ENCODE measurements at places on chromosomes 4 and X. TPM values are rescaled to one million over a fixed set of nuclear protein-coding genes. Genes with fewer than 3 reads are reported as not detected.

USP38 gene
- 8.7 TPM for total RNA-seq

CT55 gene
- total RNA-seq, result not detected

OTC gene
- not detected for total RNA-seq

PNCK gene
- total RNA-seq, result 0.13 TPM

GYG2 gene
- 5.1 TPM for total RNA-seq

TRIM61 gene
- not detected for total RNA-seq

MAGEA9B gene
- not detected for total RNA-seq

REELD1 gene
- not detected for total RNA-seq

ZNF674 gene
- total RNA-seq, result 2.6 TPM

BTK gene
- 0.18 TPM for total RNA-seq

ZAR1 gene
- total RNA-seq, result not detected

FHL1 gene
- total RNA-seq, result 20.5 TPM

LRP2BP gene
- 0.17 TPM for total RNA-seq

FOXR2 gene
- total RNA-seq, result not detected

PALLD gene
- total RNA-seq, result 67.9 TPM

ADAM29 gene
- total RNA-seq, result not detected

ELK1 gene
- 35.4 TPM for total RNA-seq

HTN1 gene
- not detected for total RNA-seq

USP17L13 gene
- not detected for total RNA-seq

AVPR2 gene
- not detected for total RNA-seq

ADGRL3 gene
- 0.05 TPM for total RNA-seq

MTTP gene
- not detected for total RNA-seq

IRAK1 gene
- total RNA-seq, result 201 TPM

KCNIP4 gene
- total RNA-seq, result not detected

PLXNB3 gene
- total RNA-seq, result 3.5 TPM

BANK1 gene
- 0.81 TPM for total RNA-seq

ARL13A gene
- 0.31 TPM for total RNA-seq

MTNR1A gene
- 0.43 TPM for total RNA-seq

ARHGAP24 gene
- total RNA-seq, result 3.2 TPM

MAGEA1 gene
- 0.05 TPM for total RNA-seq

UGT2B10 gene
- total RNA-seq, result 0.06 TPM

ZNF718 gene
- 0.60 TPM for total RNA-seq

PJA1 gene
- 13.7 TPM for total RNA-seq

P2RY10 gene
- total RNA-seq, result not detected

FAAH2 gene
- 0.06 TPM for total RNA-seq

TMEM144 gene
- 2.7 TPM for total RNA-seq

KLF8 gene
- total RNA-seq, result 0.02 TPM

RHOXF2 gene
- total RNA-seq, result not detected

IL3RA gene
- 0.23 TPM for total RNA-seq

STS gene
- 2.2 TPM for total RNA-seq

FAM199X gene
- total RNA-seq, result 18.7 TPM

EREG gene
- 10.2 TPM for total RNA-seq

TMEM47 gene
- total RNA-seq, result 1.2 TPM

DIPK2B gene
- not detected for total RNA-seq

USP17L27 gene
- not detected for total RNA-seq

ARHGAP10 gene
- total RNA-seq, result 14.9 TPM

SMR3A gene
- total RNA-seq, result not detected

VSIG1 gene
- total RNA-seq, result 0.20 TPM

Data from A549 treated with Hydrocortisone at 1 μM for 4 hours (cell line).